ENCODE measurements at places on chromosomes 11 and 22.

DNA sequence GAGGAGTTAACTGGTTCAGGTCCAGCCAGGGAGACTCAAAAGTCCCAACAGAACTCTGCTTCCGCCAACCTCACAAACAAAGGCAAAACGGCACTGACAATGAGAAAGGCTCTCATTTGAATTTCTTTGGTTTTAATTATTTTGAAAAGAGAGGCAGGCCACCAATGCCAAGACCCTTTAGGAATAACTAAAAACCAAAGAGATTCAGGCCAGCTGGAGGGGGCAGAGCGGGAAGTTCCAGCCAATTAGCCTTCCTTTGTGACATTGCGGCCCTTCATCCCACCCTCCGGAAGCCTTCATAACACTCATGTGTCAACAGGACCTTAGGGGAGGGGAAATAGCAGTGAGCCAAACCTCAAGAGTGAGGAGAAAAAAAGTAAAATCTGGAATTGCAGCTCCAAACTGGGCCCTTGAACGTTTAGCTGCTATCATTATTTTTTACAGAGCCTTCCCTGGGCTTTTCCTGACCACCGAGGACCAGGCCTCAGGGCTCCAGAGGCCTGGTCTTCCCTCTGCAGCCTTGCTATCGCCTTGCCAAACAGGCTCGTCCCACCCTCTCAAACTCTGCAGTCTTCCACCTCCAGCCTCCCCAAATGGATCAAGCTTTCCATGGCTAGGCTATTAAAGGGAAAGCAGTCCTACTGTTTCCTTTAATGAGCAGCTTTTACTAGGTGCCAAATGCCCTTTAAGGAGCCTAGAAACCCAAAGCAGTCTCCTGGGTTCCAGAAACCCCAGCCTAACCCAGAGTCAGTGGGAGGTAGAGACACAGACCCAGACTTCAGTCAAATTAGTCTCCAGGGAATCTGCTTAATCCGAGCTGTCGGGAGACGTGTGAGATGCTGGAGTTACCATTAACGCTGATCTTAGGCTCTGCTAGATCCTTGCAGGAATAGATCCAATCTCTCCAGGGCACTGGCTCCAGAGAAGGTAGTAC lies 114.2 kb downstream of the CCDC34 start:
- DNase-seq, result peak; percentile 12

GRCh38 chr11:130247319-130247718 lies 67.4 kb downstream of the ZBTB44 start:
- no peak for DNase-seq

DNA sequence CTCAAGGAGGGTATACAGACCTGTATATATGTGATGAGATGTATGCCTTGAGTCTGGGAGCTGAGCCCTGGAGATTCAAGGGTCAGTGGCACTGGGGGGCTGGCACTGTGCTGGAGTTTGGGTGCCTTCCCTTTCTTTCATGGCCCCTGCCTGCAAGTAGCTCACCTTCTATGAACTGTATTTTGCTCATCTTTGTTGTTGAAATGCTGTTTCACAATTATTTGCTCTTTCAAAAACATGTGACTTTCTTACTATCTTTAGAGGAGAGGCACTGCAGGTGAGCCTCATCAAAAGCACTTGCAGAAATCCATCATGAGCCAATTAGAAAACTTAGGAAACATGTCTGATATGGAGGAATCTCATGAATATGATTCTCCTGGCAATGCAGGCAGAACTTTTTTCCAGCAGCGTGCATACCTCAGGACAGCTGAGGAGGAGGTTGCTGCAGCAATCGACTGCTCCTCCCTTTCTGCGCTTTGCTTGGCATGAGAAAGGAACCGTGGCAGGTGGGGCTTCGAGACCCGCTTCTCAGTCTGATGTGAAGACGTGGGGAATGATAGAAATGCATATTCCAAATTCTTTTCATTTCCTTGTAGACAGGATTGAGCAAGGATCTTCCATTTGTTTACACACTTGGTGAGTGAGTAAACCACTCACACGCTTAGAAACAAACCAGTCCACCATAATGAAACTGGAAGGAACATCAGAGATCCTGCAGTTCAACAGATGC lies 178.4 kb upstream of the E2F8 start:
- no peak for DNase-seq

DNA sequence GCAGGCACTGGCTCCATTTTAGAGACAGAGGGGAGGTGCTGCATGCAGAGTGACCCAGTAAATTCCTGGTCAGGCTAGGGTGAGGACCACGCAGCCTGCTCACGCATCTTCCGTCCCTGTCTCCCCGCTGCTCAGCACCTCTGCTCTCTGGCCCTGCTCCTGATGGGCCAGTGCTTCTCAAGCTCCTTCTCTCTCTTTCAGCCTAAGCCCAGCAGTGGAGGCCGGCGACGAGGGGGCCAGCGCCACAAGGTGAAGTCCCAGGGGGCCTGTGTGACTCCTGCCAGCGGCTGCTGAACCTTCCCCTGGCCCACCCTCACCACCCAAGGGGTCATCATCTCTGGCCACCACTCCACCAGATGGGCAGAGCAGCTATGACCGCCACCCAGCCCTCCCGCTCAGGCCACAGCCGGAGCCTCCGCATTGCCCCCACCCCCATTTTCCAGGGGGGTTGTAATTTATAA lies 24.7 kb downstream of the GTPBP1 start:
- DNase-seq, result no peak

DNA sequence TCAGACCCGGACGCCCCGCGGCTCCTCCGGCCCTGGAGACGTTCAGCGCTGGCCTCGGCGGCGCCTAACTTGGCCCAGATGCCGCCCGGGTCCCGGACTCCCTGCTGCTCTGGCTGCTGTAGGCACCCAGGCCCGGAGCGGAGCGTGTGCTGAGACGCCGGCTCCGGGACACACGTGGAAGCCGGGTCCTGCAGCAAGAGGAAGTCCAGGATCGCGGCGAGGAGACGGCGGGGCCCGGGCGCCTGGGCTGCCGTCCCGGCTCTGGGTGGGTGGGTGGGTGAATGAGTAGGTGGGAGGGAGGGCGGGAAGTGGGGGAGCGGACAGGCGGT lies 223 bp downstream of the WT1 start:
- no peak for DNase-seq

GRCh38 chr11:104053743-104054478 lies 17.5 kb downstream of the DDI1 start:
- no peak for DNase-seq

- no peak for DNase-seq
Measured at GRCh38 chr11:14258221-14258935, 100.6 kb downstream of the RRAS2 start.

DNA sequence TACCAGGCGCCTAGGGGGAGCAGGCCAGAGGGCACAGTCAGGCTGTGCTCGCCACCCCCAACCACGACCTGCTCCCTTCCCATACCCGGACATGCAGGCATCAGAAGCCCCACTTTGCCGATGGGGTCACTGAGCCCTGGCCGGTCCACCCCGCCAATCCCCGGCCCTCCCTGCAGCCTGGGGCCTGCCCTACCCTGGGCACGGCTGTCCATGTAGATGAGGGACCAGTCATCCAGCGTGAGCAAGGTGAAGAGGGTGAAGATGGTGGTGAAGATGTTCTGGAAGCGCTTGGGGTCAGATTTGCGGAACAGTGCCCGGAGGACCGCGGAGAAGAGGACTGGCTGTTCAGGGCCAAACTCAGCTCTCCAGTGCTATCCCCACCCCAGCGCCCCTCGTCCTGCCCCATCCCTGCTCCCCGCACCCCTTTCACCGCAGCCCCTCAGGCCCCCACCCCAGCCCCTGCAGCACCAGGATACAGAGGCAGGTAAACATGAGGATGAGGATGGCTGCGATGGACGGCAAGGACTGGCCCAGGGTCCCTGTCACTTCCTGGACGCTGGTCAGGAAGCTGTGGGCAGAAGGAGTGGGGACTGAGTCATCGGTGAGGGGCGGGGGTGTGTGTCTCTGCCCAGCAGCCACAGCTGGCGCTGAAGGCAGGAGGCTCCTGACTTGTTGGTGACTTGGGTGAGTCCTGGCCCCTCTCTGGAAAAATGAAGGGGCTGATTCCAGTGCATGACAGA lies 5.5 kb downstream of the CATSPER1 start:
- DNase-seq, result no peak
